ENCODE measurements at places on chromosomes 5 and 9. TPM values are rescaled to one million over a fixed set of nuclear protein-coding genes. Genes with fewer than 3 reads are reported as not detected.
A peak's percentile ranks its signal among the peaks of the same experiment; 100 is the strongest.

The PCDHA10 gene
- not detected for total RNA-seq

DNA sequence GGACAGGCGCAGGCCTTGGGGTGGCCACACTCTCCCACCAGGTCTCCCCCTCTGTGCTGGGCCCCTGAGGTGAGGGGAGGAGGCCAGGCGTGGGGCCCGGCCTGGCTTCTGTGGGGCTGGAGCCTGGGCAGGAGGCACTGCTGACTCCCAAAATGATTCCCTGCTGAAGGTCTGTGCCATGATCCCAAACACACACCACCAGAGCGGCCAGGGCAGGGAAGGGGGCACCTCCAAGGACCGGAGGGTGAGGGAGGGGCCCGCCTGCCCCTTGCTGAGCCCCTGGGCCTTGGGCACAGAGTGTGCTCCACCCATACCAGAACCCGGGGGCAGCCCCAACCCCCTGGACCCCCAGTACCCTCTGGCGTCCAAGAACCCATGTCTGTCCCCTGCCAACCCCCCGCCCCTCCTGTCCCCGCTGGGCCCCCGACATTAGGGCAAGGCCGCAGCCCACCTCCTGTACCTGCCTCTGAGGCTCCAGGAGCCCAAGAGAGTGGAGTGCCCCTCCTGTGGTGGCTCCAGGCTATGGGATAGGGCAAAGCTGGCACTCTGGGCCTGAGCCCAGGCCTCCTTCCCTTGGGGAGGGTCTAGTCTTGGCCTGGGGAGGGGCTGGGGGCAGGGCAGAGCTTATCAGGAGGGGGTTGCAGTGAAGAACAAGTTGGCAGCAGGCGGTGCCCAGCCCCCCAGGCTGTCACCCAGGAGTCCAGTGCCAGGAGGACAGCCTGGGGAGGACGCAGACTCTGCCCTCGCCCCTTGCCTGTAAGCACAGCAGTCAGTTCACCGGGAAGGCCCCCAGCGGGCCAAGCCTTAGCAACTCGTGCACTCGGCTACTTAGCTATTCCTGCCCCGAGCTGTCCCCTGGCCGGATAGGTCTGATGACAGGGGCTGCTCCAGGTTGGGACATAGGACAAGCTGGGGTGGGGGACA lies 2.6 kb upstream of the EGFL7 start:
- DNase-seq, result no peak

DNA sequence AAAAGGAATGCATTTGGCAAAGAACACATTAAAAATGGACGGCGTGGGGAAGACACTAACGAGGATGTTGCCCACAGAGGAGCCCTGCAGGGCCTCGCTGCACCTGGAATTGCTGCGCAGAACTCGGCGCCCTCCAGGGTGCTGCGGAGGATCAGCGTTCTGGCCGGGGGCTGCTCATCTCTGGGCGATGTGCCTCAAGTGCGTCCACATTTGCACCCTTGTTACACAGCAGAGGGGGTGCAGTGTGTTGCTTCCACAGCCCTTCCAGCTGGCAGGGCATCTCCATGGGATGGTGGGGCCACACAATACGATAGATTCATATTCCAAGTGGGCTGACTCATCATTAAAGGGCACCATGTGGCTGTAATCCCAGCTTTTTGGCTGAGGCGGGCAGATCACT lies 63.1 kb downstream of the AK8 start:
- DNase-seq, result no peak

DNA sequence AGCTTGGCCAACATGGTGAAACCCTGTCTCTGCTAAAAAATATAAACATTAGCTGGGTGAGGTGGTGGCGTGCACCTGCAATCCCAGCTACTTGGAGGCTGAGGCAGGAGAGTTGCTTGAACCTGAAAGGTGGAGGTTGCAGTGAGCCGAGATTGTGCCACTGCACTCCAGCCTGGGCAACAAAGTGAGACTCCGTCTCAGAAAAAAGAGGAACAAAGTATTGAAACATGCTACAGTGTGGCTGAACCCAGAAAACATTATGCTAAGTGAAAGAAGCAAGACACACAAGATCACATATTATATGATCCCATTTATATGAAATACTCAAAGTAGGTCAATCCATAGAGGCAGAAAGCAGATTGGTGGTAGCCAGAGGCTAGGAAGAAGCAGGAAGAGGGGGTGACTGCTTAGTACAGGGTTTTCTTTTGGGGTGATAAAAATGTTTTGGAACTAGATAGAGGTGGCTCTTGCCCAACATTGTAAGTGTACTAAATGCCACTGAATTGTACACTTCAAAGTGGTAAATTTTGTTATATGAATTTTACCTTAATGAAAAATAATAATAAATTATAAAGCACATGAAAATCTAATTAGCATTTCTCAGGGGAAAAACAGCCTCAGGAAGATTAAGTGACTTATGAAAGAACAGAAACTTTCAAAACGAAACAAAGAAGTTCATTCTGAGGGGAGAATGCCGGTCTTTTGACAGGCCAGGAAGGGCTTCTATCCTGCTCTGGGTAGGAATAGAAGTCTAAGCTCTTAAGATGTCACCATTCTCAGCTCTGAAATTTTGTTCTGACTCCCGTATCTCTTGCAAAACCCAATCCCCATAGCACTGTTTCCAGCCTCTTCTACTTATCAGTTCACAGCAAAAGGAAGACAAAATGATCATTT lies 161.1 kb upstream of the TBCA start:
- DNase-seq, result no peak

- DNase-seq, result no peak
Measured at GRCh38 chr9:103169798-103170197, 174.7 kb downstream of the CYLC2 start.

The PCDHGA11 gene
- total RNA-seq, result not detected

- DNase-seq, result no peak
Measured at GRCh38 chr5:43652537-43653302, 49.7 kb downstream of the NNT start.

DNA sequence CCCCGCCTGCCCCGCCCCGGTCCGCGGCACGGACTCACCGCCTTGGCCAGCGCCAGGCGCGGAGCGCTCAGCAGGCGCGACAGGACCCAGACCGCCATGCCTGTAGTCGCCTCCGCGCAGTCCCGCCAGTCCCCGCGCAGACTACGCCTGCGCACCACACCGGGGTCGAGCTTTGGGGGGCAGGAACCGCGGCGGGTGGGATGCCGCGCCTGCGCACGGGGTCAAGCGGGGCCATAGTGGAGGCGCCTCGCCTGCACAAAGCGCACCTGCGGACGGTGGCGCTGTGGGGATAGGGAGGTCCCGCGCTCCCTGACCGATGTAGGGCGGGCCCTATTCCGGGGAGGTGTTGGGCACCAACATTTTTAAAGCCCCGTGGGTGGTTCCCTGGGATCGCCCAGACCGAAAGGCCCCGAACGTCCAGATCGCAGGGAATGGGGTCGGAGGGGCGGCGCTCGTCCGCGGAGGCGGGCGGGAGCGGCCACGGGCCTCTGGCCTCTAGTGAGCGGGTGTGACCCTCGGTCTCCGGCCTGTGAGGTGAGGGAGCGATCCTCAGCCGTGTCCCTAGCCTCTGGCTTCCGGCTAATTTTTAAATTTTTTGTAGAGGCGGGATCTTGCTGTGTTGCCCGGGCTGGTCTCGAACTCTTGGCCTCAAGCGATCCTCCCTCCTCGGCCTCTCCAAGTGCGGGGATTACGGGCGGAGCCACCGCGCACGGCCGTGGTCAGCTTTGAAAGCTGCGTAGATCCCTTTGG lies 70.8 kb upstream of the LPCAT1 start:
- DNase-seq, result peak; percentile 86

Data from K562 (cell line).